ENCODE measurements at places on chromosomes 7 and 10. TPM values are rescaled to one million over a fixed set of nuclear protein-coding genes. Genes with fewer than 3 reads are reported as not detected.

PDZD7 gene
- not detected for total RNA-seq

DNA sequence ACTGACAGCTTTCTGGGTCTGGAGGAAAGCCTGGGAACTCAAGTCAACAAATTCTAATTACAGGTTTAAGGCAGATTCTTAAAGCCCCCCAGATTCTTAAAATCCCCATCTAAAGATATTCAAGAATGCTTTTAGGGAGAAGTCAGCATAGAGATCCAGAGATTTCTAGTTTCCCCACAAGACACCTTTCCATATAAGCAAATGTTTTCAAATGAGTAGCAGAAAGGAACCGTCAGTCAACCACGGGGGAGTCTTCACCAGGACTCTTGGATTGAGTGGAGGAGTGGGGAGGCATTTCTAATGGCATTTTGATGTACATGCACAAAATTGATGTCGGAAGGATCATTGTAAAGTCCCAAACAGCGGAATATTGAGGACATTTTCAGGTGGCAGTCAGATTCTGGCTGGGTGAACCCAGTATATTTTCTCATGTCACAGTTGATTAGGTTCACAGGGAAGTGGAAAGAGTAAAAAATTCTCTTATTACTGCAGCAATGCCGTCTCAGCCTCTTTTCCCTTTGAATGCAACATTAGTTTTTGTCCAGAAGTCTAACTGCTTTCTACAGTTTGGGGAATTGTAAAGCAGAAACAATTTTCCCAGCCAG is 191.7 kb upstream of the YAE1 start:
- no peaks in the 10 kb centered on the region for H3K36me3 ChIP-seq
- no peaks in the 10 kb centered on the region for H3K27me3 ChIP-seq
- no peak for DNase-seq
- no peaks in the 10 kb centered on the region for H3K4me1 ChIP-seq

GRCh38 chr7:96674565-96674964 is 35.1 kb downstream of the SEM1 start:
- no peak overlapping the region for H3K27ac ChIP-seq
- H3K4me1 ChIP-seq: peaks cover 4% of the 10 kb centered on the region
- H3K27me3 ChIP-seq: no peaks in the 10 kb centered on the region
- no peak for DNase-seq

- H3K36me3 ChIP-seq: no peaks in the 10 kb centered on the region
- H3K4me1 ChIP-seq: no peaks in the 10 kb centered on the region
- no peaks in the 10 kb centered on the region for H3K27me3 ChIP-seq
- no peak for DNase-seq
- H3K27ac ChIP-seq: no peak overlapping the region
Observed at GRCh38 chr10:78953113-78953798, 115.5 kb upstream of the ZMIZ1 start.

DNA sequence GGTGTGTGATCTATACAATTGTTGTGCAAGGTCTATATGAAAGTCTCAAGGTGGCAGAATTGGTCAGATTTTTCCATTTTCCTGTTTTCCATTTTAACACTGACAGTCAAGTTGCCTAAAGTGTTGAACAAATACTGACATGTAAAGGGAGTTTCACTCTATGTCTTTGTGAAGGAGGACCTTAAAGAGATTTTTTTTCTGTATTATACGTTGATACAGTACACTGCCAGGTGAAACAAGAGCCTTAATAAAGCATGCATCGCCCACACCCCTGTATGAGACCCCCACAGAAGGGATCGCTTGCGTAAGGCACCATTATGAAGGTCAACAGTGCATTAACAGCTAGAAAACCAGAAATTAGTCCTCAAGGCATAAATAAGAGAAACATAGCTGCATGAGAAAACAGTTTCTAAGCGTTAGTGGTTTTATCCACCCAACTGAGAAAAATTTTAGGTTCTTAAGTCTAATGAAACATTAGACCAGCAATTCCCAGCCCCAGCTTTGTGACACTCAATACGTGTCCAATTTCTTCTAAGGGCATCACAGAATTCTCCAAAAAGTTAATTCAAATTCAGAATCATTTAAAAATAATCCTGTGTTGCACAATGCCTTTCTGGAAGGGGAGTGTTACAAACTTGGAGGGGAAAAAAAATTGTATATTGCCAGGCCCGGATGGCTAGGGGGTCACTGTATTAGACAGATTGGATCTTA is 6.9 kb downstream of the KLF6 start:
- H3K36me3 ChIP-seq: peaks cover 69% of the 10 kb centered on the region
- no peak overlapping the region for H3K4me3 ChIP-seq
- no peaks in the 10 kb centered on the region for H3K27me3 ChIP-seq

DNA sequence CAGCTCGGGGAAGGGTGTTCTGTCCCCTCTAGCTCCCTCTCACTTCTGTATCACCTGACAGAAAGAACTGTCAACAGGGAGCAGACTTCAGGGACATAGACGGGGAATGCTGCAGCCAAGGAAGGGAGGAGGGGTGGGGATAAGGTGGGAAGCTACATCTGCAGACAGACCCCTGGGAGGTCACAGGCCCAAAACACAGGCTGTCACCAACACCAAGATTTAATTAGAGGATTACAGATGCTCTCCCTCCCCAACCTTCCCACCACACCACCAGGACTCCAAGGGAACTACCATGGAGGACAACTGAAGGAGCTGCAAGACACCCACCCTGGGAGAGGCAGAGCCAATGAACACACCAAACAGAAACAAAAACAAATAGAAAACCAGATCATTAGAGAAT is 425.2 kb upstream of the VSTM2A start:
- H3K27ac ChIP-seq: no peak overlapping the region
- no peaks in the 10 kb centered on the region for H3K27me3 ChIP-seq
- H3K4me3 ChIP-seq: no peak overlapping the region
- no peaks in the 10 kb centered on the region for H3K4me1 ChIP-seq

HMX2 gene
- not detected for total RNA-seq

PLXNA4 gene
- 0.61 TPM for total RNA-seq
